ENCODE measurements at places on chromosomes 5 and 9.

GRCh38 chr9:64066736-64067368 lies 1218.2 kb downstream of the FOXD4L5 start:
- no peak for DNase-seq

DNA sequence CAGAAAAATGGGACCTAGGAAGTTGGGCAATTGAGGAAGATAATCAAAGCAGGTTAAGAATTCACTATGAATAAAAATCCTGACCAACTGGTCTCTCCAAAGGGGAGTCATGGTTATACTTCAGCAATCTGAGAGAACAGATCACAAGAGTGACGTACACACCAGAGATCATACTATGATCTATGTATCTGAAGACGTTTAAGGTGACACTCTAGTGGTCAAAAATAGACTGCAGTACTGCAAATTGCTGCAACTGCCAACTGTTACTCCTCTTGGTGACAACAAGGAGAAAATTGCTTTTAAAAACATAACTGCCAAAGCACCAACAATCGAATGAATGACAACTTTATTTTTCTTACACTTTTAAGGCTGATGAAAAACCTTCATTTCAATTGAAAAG lies 4.9 kb downstream of the AK6 start:
- no peak for DNase-seq

DNA sequence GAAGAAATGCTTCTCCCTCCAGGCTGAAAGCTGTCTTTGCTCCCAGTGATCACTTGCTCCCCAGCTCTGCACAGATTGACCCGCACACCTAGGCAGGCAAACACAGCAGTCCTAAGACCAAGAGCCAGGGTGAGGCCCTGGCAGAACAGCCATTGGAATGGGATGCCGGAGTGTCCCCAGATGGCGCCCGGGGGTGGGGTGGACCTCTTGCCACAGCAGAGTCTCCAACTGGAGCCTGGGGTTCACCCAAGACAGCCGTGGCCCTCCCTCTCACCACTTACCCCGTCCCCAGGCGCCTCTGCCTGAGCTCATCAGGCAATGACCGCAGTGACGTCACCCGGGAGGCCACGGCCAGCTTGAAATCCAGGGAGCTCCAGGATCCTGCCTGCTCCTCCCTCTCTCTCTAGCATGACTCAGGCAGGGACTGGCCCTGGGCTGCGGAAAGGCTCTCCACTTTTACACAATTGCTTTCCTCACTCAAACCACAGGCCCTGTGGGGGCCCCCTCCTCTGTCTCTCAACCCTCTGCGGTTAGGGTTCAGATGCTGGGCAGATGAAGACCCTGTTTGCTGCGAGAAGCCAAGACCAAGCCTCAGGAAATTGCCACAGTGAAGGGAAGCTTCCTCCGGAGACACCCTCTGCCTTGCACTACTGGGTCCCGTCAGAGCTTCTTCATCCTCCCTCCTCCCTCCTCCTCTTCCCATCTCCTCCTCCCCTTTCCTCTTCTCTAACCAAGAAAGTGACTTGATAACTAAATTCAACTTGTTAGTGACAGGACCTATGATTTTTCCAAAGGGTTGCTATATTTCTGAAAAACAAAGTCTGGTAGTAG lies 24.3 kb upstream of the PTGES start:
- DNase-seq, result no peak

- no peak for DNase-seq
Measured at GRCh38 chr5:171226864-171227263, 82.2 kb upstream of the TLX3 start.

Data from GM19239 (cell line).